ENCODE measurements at places on chromosomes 4 and X. TPM values are rescaled to one million over a fixed set of nuclear protein-coding genes. Genes with fewer than 3 reads are reported as not detected.

GRCh38 chrX:18899796-18900380 lies 84.0 kb downstream of the PHKA2 start:
- no peak for DNase-seq

DNA sequence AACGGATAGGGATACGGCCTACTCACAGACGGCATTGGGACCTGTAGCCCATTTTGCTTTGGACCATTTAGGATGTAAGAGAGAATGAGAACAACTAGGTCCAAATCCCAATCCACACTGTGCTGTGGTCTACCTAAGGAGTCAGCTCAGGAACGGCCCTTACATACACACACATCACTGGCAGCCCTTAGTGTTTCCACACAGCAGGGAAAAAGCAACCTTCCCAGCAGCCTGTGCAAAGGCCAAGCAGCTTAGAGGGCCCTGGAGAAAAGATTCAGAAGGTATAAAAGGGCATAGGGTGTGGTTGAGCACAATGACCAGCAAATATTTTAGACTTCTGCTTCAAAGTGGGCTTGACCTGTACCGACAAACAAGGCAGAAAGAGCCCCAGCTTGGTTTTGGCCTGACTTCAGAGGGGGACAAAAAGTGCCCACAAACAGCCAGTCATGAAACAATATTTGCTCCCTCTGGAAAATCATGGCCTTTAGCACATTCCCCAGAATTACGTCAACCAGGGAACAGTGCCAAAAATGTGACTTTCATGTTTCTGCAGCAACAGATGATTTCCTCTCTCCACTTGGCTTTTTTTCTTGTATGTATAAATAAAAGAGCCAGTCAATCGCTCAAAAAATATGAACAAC lies 359.5 kb upstream of the FGF16 start:
- DNase-seq: peak; percentile 54

The OTUD4 gene
- 13.6 TPM for total RNA-seq

DNA sequence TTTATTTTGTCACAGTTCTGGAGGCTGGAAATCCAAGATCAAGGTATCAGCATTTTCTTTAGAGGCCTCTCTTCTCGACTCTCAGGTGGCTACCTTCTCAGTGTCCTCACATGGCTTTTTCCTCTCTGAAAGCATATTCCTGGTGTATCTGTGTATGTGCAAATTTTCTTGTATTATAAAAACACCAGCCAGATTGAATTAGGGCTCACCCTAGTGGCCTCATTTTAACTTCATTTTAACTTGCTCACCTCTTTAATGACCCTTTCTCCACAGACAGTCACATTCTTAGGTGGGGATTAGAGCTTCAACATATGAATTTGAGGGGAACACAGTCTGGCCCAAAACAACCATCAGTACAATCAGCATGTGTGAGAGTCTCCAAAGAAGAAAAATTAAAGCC lies 542.4 kb upstream of the FAM241A start:
- DNase-seq: peak; percentile 31

DNA sequence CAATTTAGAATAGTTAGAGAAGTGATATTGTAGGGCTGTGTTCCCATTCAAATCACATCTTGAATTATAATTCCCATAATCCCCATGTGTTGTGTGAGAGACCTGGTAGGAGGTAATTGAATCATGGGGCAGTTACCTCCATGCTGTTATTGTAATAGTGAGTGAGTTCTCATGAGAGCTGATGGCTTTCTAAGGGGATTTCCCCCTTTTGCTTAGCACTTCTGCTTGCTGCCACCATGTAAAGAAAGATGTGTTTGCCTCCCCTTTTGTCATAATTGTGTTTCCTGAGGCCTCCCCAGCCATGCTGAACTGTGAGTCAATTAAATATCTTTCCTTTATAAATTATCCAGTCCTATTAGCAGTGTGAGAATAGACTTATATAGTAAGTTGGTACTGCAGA lies 53.2 kb downstream of the LPAR4 start:
- no peak for DNase-seq

GRCh38 chr4:70709611-70710205 lies 12.1 kb upstream of the RUFY3 start:
- DNase-seq: peak; percentile 73

GRCh38 chrX:2840961-2841360 lies 12.2 kb downstream of the GYG2 start:
- DNase-seq: no peak

DNA sequence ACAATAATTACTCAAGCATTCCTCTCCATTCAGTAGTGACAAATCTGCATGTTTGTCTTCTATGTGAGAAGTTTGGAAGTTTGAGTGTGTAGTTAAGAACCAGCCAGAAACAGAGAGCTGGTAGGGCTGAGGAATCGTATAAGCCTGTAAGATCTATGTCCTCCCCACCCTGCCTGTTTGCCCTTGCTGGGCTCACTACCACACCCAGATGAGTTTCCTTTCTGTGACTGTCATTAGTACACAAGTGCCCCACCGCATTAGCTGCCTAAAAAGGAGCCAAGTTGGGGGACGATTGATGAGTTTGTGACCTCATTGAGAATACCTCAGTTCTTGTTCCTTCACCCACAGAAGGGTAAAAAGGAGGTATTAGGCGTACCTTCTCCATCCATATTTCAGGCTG lies 28.3 kb downstream of the DOCK11 start:
- no peak for DNase-seq

- no peak for DNase-seq
Measured at GRCh38 chr4:54445866-54446265, 211.9 kb upstream of the KIT start.

GRCh38 chr4:143337600-143338287 lies 1.1 kb downstream of the GAB1 start:
- peak; percentile 37 for DNase-seq

The KCND1 gene
- 0.51 TPM for total RNA-seq

- no peak for DNase-seq
Measured at GRCh38 chrX:10471418-10471817, 149.0 kb downstream of the MID1 start.

GRCh38 chrX:40197071-40197470 lies 99.3 kb upstream of the BCOR start:
- no peak for DNase-seq

- no peak for DNase-seq
Measured at GRCh38 chrX:43224496-43224895, 431.6 kb upstream of the MAOA start.

The FSTL5 gene
- not detected for total RNA-seq

The GPR82 gene
- total RNA-seq: not detected

DNA sequence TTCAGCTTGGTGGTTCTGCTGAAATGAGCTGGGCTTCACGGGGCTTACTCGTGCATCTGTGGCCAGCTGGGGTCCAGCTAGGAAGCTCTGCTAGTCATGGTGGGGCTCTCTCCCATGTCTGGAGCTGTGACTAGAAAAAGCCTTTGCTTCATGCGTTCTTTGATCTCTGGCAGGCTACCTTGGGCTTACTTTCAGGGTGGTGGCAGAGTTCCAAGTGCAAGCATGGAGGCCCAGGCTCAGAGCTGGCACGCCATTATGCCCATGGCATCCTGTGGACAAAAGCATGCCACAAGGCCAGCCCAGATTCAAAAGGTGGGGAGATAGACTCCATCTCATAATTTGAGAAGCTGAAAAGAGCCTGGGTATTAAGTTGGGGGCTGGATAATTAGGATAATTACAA lies 55.4 kb upstream of the GBA3 start:
- no peak for DNase-seq

The SLC6A8 gene
- total RNA-seq: 45.3 TPM

The GAB3 gene
- not detected for total RNA-seq
